Fibroblast of skin of scalp (primary cell): ENCODE measurements at places on chromosomes 11 and 22.

- DNase-seq = no peak
Measured at GRCh38 chr11:43874078-43874477, 6.6 kb upstream of the ALKBH3 start.

DNA sequence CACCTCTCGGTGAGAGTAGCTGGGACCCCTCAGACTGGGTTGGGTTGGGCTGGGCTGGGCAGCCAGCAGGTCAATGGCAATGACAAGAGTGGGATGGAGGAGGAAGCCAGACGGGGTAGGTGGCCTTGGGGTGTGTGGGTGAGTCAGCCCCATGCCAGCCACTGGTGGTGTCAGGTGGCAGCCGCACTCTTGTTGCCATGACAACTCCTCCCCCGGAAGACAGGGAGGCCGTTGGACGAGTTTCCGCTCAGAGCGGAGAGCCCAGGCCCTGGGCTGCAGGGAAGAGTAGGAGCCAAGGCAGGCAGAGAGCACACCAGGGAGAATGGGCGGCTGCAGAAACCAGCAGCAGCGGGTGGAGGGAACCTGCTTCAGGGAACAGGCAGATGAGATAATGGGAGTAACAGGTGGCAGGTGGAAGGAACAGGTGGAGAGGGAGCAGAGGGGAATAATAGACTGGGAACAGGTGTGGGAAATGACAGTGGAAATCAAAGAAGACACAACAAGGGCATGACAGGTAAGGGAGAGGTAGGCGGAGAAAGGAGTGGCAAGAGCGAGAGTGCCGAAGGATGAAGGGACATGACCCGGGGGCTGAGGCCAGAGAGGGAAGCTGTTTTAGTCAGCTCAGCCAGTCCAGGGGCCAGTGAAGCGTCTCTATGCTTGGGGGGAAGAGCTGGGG is 8.7 kb downstream of the SPTBN2 start:
- DNase-seq = peak; percentile 23

GRCh38 chr11:123260511-123261211 is 65.6 kb upstream of the CLMP start:
- DNase-seq = no peak

- no peak for DNase-seq
Measured at GRCh38 chr22:20646415-20646814, 127.5 kb upstream of the SERPIND1 start.
